A673 (cell line): ENCODE measurements at places on chromosomes 3 and 15. TPM values are rescaled to one million over a fixed set of nuclear protein-coding genes. Genes with fewer than 3 reads are reported as not detected.
A peak's percentile ranks its signal among the peaks of the same experiment; 100 is the strongest.

The KIF7 gene
- 9.5 and 11.3 TPM in 2 replicates for total RNA-seq

GRCh38 chr3:114498539-114499370 is 204.9 kb downstream of the TIGIT start:
- no peaks in the 10 kb centered on the region for H3K4me1 ChIP-seq
- H3K27me3 ChIP-seq, result no peaks in the 10 kb centered on the region
- no peaks in the 10 kb centered on the region for H3K36me3 ChIP-seq
- H3K4me3 ChIP-seq, result no peak overlapping the region
- no peak overlapping the region for H3K27ac ChIP-seq

GRCh38 chr3:190026154-190026553 is 94.5 kb downstream of the P3H2 start:
- no peak overlapping the region for H3K27ac ChIP-seq
- DNase-seq, result no peak
- peaks cover 17% of the 10 kb centered on the region for H3K4me1 ChIP-seq
- no peak overlapping the region for H3K4me3 ChIP-seq
- H3K36me3 ChIP-seq, result no peaks in the 10 kb centered on the region

GRCh38 chr3:194874206-194874605 is 188.5 kb downstream of the FAM43A start:
- DNase-seq, result no peak
- H3K27ac ChIP-seq, result no peak overlapping the region
- no peaks in the 10 kb centered on the region for H3K27me3 ChIP-seq
- H3K4me3 ChIP-seq, result no peak overlapping the region

DNA sequence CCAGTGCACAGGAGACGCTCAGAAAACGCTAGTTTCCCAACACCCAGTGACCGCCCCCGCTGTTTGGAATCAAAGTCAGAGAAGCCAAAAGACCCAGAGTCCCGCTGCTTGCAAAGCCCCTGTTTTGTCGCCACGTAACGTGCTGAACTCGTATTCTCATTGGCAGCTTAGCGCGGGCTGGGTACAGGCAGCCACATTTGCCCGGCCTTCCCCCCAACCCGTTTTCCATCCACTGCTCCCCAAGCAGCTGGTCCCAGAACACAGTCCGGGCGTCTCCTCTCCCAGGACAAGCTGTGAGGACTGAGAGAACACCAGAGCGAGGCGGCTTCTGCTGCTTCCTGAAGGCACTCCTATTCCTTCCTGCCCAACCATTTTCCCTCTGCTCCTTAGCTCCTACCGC is 54.8 kb downstream of the RASGRF1 start:
- no peak overlapping the region for H3K27ac ChIP-seq
- no peak for DNase-seq
- H3K4me3 ChIP-seq, result no peak overlapping the region
- H3K27me3 ChIP-seq, result no peaks in the 10 kb centered on the region
- H3K36me3 ChIP-seq, result no peaks in the 10 kb centered on the region

DNA sequence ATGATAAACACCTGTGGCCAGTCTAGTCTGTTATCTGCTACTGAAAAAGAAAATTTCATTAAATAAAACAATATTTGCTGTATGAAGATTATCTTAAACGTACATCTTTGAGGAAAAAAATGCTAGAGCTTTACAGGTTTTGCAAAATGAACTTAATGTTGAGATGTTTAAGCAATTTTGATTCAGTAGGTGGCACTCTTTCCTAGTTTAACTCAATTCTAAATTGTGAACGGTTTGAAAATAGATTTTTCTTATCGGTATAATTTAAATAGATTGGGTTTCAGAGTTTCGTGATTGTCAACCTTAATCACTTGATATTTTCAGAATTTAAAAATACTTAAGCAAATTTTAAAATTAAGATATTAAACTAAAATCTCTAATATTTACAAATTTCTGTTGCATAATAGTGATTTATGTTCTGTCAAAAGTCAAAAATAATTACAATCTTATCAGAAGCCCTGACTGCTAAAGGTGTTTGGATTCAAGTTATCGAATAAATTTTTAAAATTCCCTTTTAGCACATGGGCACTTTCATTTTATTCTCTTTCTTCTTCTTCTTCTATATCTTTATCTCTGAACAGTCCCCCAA is 7.0 kb upstream of the RNF111 start:
- H3K36me3 ChIP-seq, result no peaks in the 10 kb centered on the region
- peak; percentile 60 for DNase-seq
- H3K27ac ChIP-seq, result no peak overlapping the region

The NME9 gene
- not detected in 2 replicates for total RNA-seq

GRCh38 chr15:85327820-85328219 is 52.6 kb upstream of the AKAP13 start:
- DNase-seq, result no peak
- no peaks in the 10 kb centered on the region for H3K27me3 ChIP-seq
- H3K27ac ChIP-seq, result no peak overlapping the region
- H3K36me3 ChIP-seq, result no peaks in the 10 kb centered on the region
- peaks cover 19% of the 10 kb centered on the region for H3K4me1 ChIP-seq

GRCh38 chr3:50441424-50442217 is 61.8 kb downstream of the CACNA2D2 start:
- no peaks in the 10 kb centered on the region for H3K36me3 ChIP-seq
- no peak for DNase-seq
- no peaks in the 10 kb centered on the region for H3K27me3 ChIP-seq
- no peak overlapping the region for H3K27ac ChIP-seq

- H3K4me1 ChIP-seq, result no peaks in the 10 kb centered on the region
- no peak overlapping the region for H3K27ac ChIP-seq
- no peaks in the 10 kb centered on the region for H3K36me3 ChIP-seq
Observed at GRCh38 chr3:148950806-148951205, 40.5 kb upstream of the GYG1 start.

DNA sequence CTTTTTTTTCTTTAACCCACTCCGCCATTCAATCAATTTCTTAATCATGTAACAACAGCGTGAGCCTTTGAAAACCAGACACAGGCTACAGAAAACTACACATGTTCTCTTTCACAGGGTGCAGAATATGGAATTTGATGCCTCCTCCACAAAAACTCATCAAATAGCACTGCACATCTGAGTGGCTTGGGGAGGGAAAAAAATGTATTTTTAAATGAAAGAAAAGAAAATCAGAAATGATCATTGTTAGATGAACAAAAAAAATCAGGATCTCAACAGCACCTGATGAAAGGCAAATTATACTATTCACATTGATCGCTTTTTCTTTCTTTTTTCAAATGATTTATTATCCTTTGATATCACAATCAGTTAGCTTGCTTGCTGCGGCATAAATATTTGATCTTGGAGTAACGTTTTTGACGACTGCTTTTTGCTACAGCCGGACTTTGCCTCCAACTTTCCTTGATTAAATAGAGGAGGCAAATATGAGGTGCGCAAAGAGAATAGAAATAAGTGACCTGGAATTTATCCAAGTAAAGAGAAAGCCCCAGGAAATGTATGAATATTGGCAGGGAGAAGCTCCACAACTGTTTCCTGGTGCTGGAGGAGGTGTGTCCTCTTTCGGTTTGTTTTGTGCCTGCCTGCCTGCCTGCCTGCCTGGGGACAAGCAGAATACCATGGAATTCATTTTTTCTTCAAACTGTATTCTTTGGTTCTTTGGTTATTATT is 63.1 kb downstream of the EDEM1 start:
- peak; percentile 19 for DNase-seq
- H3K27ac ChIP-seq, result no peak overlapping the region
- H3K4me3 ChIP-seq, result peak overlapping the region; percentile 26
- peaks cover 6% of the 10 kb centered on the region for H3K4me1 ChIP-seq
- peaks cover 2% of the 10 kb centered on the region for H3K27me3 ChIP-seq

The RFTN1 gene
- total RNA-seq, result 0.60 and 1.2 TPM in 2 replicates

DNA sequence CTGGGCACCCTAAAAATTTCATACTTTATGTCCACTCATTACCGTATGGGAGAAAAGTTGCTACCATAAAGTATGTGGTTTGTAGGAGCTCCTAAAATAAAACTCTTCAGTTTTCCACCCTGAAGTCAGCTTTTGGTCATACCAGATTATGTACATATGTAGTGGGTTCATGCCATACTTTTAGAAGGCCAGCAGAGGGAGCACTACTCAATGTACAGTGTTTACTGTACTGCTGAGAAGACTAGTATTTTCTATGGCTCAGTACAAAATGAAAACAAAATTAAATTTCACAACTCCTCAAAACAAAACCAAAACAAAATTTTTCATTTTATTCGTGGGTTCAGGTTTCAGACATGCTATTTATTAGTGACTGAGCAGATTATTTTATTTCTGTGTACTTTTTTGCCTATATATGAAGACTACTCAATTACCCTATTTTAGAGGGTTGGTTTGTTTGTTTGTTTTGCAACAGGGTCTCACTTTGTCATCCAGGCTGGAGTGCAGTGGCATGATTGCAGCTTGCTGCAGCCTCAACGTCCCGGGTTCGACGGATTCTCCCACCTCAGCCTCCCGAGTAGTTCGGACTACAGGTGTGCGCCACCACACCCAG is 24.3 kb downstream of the NXPE3 start:
- H3K4me3 ChIP-seq, result no peak overlapping the region
- peak; percentile 84 for DNase-seq
- no peak overlapping the region for H3K27ac ChIP-seq
- H3K36me3 ChIP-seq, result peaks cover 17% of the 10 kb centered on the region
- H3K4me1 ChIP-seq, result no peaks in the 10 kb centered on the region

The MNS1 gene
- total RNA-seq, result 28.7 and 29.9 TPM in 2 replicates

- peaks cover 10% of the 10 kb centered on the region for H3K27me3 ChIP-seq
- no peak overlapping the region for H3K4me3 ChIP-seq
- no peaks in the 10 kb centered on the region for H3K36me3 ChIP-seq
- H3K4me1 ChIP-seq, result peaks cover under 1% of the 10 kb centered on the region
Observed at GRCh38 chr15:76330080-76330680, 6.4 kb upstream of the ISL2 start.

DNA sequence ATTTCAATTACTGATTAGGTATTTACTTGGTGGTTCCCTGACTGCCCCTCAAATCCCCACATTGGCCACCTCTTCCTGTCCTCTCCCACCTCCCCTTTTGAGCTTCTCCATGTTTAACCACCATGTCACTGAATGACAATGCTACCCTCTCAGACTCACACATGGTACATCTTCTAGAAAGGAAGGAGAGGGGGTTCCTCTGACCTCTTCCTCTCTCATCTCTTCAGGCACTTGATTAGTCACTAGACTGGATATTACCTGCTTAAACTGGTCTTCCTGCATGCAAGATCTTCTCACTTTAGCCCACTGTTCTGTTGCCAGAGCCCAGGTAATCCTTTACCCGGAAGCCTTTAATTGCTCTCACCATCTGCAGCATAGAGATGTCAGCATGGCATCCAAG is 64.9 kb downstream of the DIPK2A start:
- H3K27ac ChIP-seq, result no peak overlapping the region
- no peak overlapping the region for H3K4me3 ChIP-seq
- no peaks in the 10 kb centered on the region for H3K36me3 ChIP-seq
- peaks cover 24% of the 10 kb centered on the region for H3K4me1 ChIP-seq
- peaks cover 5% of the 10 kb centered on the region for H3K27me3 ChIP-seq
- no peak for DNase-seq

GRCh38 chr15:49964551-49964950 is 154.5 kb downstream of the ATP8B4 start:
- no peak overlapping the region for H3K4me3 ChIP-seq
- no peaks in the 10 kb centered on the region for H3K4me1 ChIP-seq
- DNase-seq, result no peak
- H3K27me3 ChIP-seq, result no peaks in the 10 kb centered on the region

The TM4SF18 gene
- total RNA-seq, result 0.37 and 1.5 TPM in 2 replicates

GRCh38 chr15:96703091-96703490 is 372.6 kb downstream of the NR2F2 start:
- H3K27me3 ChIP-seq, result no peaks in the 10 kb centered on the region
- no peak for DNase-seq
- H3K36me3 ChIP-seq, result no peaks in the 10 kb centered on the region
